Stimulated activated CD4-positive, alpha-beta T cell treated with anti-CD3 and anti-CD28 coated beads, Interleukin-12 subunit alpha, Interleukin-12 subunit beta, amount 100 ng/mL, for 24 hours (primary cell): ENCODE measurements at places on chromosomes 13 and 19.

- DNase-seq = no peak
These were observed 1611.1 kb downstream of the SLITRK5 start for GRCh38 chr13:89282241-89282640.

- DNase-seq = no peak
These were observed 206.8 kb downstream of the UQCRFS1 start for GRCh38 chr19:29006057-29006735.

- DNase-seq = no peak
These were observed 34.1 kb downstream of the PSG5 start for GRCh38 chr19:43152214-43152613.

DNA sequence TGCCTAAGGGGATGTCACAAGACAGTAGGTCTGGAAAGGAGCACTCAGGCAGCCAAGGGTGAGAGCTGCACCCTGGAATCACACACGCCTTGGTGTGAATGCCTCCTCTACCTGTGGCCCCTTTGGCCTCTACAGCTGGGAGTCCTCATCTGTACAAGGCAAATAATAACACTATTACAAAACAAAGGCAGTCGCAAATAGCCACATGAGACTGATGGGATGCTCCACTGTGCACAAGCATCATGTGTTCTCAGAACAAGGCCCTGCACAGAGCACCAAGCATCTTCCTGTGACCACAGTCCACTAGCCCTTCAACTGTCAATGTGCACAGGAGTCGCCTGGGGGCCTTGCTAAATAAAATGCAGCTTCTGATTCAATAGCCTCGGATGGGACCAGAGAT lies 44.6 kb upstream of the HNRNPA1L2 start:
- no peak for DNase-seq
